Epithelial cell of proximal tubule (primary cell): ENCODE measurements at places on chromosomes 5 and 9. TPM values are rescaled to one million over a fixed set of nuclear protein-coding genes. Genes with fewer than 3 reads are reported as not detected.

Gene ORM2
- total RNA-seq: not detected in 2 replicates

Gene CCL27
- total RNA-seq: not detected in 2 replicates

Gene ITGA2
- 14.1 and 28.1 TPM in 2 replicates for total RNA-seq

GRCh38 chr9:120571443-120572257 is 8.3 kb downstream of the CDK5RAP2 start:
- no peak for DNase-seq

Gene DNAJC21
- 24.7 and 27.2 TPM in 2 replicates for total RNA-seq

GRCh38 chr5:153641183-153641688 is 150.8 kb downstream of the GRIA1 start:
- DNase-seq: no peak

Gene ADCY2
- 0.12 TPM in 1 of 2 replicates, not detected in the other for total RNA-seq

DNA sequence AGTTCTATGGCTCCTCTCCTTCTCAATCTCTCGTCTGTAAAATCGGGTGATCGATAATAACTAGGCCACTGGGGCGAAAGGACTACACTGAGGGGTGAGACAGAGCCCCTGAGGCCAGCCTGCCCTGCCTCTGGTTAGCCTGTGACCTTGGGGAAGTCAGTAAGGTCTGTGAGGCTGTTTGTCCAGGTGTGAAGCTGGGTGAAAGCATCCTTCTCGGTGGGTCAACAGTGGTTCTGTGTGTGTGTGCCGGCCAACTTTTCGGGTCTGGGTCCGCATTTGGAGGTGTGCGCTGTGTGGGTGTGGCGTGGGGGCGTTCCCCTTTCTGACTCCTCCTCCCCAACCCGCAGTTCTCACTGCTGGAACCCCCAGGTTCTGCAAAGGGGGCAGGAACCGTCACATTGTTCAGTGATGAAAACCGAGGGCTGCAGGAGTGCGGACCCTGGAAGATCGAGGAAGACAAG is 5.0 kb upstream of the RNF44 start:
- no peak for DNase-seq

- no peak for DNase-seq
Observed at GRCh38 chr5:12399868-12400267, 495.6 kb upstream of the CTNND2 start.

DNA sequence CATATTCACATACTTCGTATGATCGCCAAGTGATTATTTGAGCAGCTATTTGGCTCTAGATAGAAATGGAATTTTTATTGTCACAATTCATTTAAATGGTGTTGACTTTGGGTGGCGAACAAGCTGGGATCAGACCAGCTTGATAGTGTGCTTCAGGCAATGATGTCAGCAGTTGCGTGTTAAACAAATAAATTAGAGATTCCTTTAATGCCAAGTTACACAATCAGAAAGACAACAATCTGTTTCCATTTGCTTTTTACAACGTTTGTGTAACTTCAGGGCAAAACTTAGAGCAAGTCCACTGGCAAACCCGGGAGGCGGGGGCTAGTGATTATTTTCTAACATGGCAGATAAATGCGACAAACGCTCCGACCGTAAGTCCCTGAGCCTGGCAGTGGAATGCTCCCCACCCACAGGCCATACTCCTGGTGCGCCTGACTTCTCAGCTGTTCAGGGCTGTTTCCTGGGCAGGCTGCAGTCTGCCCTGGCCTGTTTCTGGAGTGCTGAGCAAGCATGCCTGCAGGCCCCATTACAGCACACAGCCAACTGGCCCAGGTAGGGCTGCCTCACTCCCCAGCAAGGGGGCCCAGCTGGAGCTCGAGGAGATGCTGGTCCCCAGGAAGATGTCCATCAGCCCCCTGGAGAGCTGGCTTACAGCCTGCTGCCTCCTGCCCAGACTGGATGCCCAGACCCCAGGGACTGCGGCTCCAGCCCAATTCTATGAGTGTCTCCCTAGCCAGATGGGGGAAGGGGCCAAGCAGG is 88.7 kb downstream of the BASP1 start:
- DNase-seq: no peak

- no peak for DNase-seq
Observed at GRCh38 chr5:173917788-173918786, 29.9 kb downstream of the CPEB4 start.

DNA sequence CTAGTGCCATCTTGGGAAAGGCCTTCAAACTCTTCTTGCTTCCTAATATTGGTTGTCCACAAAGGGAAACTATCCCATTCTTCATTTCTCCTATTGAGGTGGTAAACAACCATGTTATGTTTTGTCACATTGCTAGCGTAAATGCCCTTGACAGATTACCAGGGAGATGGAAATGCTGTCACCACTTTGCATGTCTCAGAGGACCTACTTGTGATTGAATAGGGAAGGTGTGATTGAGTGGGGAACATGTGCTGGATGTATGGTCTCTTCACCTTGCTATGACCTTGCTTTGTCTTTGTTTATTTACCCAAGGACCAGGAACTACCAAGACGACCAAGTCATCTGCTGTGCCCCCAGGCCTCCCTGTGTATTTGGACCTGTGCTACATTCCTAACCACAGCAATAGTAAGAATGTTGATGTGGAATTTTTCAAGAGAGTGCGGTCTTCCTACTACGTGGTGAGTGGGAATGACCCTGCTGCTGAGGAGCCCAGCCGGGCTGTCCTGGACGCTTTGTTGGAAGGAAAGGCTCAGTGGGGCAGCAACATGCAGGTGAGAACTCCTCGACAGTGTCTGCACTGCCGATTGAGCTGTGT is 96.1 kb downstream of the MAP1B start:
- no peak for DNase-seq

- DNase-seq: no peak
Observed at GRCh38 chr9:68455451-68455850, 85.2 kb downstream of the TMEM252 start.

Gene LTC4S
- 0.94 and 9.1 TPM in 2 replicates for total RNA-seq

DNA sequence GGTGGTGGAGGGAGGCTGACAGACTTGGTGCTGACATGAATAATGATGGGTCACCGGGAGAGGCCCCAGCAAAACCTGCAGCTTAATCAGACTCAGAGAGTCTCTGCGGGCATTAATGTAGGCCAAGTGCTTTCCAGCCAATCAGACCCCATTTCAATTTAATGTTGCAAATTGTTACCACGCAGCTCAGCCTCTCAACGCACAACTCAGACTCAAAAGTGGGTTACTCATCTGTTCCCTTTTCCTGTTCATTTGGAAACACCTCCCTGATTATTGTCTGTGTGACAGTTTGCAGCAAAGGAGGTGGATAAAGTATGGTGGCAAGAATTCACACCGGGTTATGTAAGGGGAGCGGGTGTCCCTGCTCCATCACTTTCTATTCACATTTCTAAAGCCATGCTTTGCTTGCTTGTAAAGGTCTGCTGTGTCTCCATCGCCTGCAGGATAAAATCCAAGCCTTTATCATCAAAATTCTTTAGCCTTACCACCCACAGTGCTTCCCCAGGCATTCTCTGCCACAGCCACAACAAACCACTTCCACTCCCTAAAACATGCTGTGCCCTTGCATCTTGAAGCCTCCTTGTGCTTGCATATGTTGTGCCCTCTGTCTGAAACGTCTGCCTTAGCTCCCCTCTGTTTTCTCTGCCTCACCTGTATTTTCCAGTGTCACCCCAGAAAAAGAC is 156.5 kb downstream of the ASTN2 start:
- no peak for DNase-seq

Gene SLC23A1
- total RNA-seq: 0.07 TPM in 1 of 2 replicates, not detected in the other

- DNase-seq: no peak
Observed at GRCh38 chr9:27393054-27393846, 96.3 kb upstream of the EQTN start.

GRCh38 chr9:21455320-21455719 is 15.1 kb downstream of the IFNA1 start:
- no peak for DNase-seq

DNA sequence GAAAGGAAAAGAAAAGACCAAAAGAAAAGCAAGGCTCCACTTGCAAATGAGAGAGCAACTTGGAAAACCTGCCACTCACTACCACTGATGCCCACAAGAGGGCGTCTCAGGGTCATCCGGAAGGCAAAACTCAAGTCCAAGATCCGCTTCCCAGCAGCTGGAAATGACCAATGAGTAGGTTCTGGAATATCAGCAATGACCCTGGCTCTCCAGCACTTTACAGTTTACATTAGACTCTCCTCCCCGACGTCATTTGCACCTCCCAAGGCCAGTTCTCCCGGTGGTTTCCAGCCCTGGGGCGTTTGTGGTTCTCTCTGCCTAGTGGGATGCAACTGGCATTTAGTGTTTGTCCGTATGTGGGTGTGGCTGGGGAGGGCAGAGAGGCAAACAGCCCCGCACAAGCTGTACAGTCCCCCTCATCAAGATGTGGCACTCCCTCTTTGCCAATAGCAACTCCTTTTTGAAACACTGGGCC is 193.8 kb upstream of the ZNF618 start:
- DNase-seq: peak; percentile 33

DNA sequence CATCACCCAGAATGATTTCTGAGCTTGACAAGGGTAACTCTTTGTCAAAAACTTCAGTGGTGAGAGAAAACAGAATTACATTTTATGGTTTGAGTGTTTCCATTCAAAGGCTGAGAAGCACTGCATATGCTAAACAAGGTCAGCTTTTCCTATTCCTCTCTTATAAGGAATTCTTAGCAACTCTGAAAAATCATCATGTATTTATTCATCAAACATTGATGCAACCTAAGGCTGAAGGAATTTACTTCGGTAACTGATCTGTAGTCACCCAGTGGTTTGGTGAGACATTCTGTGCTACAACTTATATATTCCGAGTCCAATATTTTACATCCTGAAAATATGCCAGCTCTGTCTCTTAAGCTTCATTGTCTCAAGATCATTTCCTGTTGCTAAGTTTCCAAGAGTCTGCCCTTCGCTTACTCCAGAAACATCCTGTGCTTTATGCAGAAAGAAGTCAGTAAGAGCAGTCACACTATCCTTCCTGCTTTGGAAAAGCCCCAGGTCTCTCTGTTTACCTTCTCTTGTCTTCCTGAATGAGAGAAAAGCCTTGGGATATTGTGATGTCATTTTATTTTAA is 176.6 kb upstream of the TBCA start:
- no peak for DNase-seq

GRCh38 chr5:5178136-5178535 is 38.0 kb downstream of the ADAMTS16 start:
- no peak for DNase-seq

DNA sequence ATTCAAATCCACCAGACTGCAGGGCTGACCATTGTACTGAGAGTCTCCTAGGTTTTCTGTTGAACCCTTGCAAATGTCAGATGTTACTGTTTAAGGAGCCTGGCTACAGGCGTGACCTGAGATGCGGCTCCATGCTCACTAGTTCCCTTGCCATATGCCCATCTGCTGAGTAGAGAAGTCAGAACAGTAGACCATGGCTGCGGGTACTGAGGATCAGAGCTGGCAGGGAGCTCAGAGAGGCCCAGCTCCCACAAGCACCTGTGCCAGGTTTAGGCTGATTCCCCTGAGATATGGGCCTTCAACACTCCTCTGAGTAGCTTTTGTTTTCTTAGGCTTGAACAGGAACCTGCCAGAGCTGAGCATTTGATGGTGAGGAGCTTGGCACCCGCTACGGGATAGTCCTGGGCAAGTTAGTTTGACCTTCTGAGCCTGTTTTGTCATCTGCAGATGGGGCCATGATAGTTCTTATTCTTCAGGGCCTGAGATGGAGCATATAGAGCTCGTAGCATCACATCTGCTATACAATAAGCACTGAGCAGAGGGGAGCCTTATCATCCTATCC is 83.7 kb downstream of the BOD1 start:
- no peak for DNase-seq

DNA sequence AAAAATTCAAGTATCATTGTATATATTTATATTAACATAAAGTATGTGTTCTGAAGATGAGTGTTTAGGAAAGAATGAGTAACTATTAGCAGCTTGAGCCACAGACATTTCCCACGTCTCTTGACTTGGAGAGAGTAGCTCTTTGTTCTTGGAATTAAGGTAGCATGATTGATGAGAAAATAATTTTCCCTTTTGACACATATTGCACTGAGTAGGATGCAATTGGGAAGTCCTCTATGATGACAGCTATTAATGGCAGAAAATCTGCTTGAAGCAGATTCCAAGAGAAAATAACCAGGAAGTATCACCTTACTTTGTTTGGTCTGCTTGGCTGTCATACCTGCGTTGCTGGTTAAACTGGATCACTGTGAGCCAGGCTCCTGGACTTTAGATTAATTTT is 204.8 kb downstream of the TLE4 start:
- DNase-seq: no peak

- DNase-seq: no peak
Observed at GRCh38 chr5:66793049-66793448, 196.9 kb downstream of the MAST4 start.

- no peak for DNase-seq
Observed at GRCh38 chr9:21317956-21318923, 13.1 kb upstream of the IFNA5 start.

Gene KCNV2
- not detected in 2 replicates for total RNA-seq

DNA sequence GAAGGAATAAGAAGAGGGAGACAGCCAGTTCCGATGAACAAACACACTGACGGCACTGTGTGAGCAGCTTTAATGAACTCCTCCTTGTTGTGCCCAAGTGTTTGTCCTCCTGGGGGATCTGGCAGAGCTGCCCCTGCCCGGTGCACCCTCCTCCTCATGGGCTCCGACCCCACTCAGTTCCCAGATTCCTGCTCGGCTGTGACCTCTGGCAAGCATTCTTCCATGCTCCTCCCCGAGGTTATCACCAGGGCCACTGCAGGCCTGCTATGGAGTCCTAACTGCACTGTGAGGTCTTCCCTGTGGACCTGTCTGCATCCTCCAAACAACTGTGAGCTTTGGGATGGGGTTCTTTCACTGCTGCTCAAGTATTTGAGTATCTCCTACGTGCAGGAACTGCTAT is 142.2 kb downstream of the DCP2 start:
- DNase-seq: no peak

Gene MAMDC2
- 5.5 and 6.6 TPM in 2 replicates for total RNA-seq

Gene INPP5E
- 20.3 and 21.1 TPM in 2 replicates for total RNA-seq

Gene SARDH
- 0.07 and 0.92 TPM in 2 replicates for total RNA-seq

Gene RNF183
- total RNA-seq: 3.9 TPM in 1 of 2 replicates, not detected in the other

- no peak for DNase-seq
Observed at GRCh38 chr5:109823597-109823996, 133.9 kb downstream of the MAN2A1 start.

DNA sequence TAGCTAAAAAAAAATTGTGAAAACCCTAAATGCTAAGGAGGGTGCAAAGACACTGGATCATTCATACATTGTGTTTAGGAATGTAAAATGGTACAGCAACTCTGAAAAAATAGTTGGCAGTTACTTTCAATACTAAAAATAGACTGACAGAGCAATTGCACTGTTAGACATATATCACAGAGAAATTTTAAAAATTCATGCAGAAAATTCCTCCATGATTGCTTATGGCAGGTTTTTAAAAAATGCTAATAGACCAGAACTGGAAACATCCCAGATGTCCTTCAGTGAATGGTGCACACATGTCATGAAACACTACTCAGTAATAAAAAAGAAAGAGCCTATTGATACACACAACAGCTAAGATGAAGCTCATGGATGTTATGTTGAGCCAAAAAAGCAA is 349.8 kb upstream of the DAB2 start:
- DNase-seq: no peak

Gene EDIL3
- total RNA-seq: 77.3 and 80.1 TPM in 2 replicates
